Stimulated activated naive CD4-positive, alpha-beta T cell treated with Interleukin-2 at 50 U/mL for 16 hours (primary cell): ENCODE measurements at places on chromosomes 12 and 14.

DNA sequence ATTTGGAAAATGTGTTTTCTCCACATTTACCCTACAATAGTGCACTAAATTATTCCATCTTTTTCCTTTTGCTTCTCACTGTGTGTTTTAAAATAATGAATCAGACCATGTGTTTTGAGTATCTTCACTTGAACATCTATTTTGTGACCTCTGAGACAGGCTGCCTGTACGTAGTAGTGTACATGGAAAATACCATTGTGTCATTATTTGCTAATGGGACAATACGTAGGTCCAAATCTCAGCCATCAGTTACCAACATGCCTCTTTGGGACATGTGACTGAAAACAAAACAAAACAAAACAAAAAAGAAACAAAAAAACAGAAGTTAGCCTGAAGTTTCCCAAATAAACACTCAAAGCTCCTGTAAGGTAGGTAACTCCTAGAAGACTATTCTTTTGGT lies 7.1 kb upstream of the MYF6 start:
- DNase-seq = no peak

- DNase-seq = no peak
Measured at GRCh38 chr12:96456265-96456974, 33.0 kb upstream of the CFAP54 start.

- no peak for DNase-seq
Measured at GRCh38 chr12:97283297-97283696, 179.3 kb upstream of the RMST start.

DNA sequence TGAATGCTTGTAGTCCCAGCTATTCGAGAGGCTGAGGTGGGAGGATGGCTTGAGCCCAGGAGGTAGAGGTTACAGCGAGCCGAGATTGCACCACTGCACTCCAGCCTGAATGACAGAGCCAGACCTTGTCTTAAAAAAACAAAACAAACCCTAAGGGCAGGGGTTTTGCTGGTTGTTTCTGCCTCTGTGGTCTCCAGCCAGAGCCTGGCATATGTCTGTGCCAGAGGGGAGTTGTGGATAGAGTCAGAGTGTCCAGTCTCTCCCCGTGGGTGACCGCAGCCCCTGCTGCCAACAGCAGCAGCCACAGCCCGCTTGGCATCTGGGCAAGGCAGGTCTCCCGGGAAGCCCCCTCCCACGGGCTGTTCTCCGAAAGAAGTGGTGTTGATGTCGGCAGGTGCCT lies 37.6 kb downstream of the MVK start:
- DNase-seq = no peak

DNA sequence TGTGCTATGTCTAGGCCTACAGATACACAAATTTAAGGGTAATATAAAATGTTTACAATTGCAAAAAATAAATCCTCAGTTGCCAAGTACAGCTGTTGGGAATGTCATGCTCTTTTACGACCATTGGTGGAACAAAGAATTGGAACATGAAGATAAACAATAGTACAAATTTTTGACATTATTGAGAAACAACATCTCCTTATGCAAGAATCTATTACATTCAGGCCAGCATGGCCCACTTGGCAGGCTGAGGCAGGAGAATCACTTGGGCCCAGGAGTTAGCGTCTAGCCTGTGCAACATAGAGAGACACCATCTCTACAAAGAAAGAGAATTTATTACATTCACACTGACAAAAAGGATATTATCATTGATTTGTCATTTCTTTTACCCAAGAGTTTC lies 135.9 kb upstream of the NTF3 start:
- DNase-seq = no peak

DNA sequence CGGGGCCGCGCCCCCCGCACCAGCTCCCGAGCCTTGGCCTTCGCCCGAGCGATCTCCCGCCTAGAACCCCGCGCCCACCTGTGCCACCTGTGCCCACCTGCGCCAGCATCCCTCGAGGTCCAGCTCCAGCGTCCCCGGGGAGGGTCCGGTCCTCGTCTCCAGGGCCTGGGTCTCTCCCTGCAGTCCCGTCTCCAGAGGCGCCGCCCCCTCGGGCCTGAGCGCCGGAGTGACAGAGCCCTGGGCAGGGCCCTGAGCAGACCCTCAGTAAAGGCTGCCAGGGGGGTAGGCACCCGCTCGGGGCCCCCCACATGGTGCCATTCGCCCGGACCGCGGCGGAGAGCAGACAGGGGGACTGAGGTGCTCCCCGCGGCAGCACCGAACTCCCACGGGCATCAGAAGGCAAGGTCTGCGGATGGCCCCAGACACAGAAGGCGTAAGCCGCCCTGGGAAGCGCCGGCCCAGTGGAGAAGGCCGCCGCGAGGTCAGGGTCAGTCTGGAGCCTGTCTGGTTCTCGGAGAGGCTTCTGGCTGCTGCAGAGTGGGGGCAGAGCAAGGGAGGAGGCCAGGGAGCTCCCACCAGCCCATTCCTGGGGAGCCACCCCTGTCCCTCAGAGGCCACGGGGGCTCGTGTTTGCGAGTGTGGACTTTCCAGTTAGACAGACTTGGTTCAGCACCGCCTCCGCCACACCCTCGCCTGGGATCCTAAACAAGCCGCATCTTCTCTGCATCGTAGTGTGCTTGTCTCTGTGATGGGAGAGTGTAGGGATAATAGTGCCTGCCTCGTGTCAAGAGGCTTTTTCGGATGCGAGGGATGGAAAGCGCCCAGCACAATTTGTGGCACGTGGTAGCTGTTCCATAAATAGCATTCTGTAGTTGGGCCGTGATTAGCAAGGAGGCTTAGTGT lies 1.1 kb upstream of the PPP1R13B start:
- DNase-seq = no peak

DNA sequence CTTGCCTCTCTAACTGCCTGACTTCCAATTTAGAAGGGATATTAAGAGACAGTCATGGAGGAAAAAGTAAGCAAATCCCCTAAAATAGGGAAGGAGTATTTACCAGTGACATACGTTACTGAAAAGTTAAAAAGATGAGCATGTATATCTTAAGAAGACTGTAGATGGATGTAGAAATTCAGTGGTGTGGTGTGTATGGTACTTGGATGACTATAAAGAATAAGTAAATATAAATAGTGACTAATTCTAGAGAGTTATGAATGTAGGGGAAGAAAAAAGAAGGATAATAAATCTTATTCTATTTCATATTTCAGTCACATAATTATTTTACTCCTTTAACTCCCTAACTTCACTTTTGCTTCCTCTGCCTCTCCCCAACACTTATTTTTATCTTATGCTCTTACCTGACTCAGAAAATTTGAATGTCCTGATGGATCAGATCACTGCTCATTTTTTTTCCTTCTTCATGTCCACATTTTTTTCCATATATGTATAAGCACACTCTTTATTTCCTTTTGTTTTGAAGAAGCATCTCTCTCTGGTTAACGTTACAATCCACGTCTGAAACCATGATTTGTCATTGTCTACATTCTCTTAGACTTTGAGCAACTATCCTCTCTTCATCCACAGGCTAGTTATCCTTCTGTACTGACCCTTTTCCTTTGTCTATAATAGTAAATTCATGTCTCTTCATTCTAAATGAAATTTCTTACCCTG lies 422.7 kb upstream of the SYT1 start:
- no peak for DNase-seq

DNA sequence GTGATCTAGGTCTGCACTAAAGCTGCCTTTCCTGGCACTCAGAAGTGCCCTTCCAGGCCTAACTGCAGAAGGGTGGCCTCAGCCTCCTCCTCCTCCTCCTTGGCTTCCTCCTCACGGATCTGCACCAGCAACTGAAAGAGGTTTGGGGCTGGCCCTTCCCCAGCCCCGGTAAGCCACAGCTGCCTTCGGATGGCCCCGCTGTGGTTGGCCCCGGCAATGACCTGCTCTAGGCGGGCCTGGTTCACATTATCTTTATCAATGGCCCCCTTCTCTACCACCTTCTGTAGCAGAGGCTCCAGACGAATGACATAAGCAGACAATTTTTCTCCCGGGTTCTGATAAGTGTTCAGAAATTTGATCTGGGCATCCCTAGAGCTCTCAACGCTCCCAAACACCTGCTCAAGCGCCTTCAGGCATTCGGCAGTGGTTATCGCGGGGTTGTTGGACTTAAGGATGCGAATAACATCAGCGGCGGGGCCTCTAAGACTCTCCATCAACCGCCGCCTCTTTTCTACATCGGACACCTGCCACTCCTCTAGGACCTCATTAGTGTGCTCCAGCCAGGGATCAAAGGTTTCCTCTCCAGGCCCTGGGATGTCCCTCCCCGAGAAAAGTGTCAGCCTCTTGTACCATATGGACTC lies 1.5 kb downstream of the PNMA1 start:
- DNase-seq = peak; percentile 20

- DNase-seq = no peak
Measured at GRCh38 chr14:71931492-71932228, 569 bp upstream of the RGS6 start.

DNA sequence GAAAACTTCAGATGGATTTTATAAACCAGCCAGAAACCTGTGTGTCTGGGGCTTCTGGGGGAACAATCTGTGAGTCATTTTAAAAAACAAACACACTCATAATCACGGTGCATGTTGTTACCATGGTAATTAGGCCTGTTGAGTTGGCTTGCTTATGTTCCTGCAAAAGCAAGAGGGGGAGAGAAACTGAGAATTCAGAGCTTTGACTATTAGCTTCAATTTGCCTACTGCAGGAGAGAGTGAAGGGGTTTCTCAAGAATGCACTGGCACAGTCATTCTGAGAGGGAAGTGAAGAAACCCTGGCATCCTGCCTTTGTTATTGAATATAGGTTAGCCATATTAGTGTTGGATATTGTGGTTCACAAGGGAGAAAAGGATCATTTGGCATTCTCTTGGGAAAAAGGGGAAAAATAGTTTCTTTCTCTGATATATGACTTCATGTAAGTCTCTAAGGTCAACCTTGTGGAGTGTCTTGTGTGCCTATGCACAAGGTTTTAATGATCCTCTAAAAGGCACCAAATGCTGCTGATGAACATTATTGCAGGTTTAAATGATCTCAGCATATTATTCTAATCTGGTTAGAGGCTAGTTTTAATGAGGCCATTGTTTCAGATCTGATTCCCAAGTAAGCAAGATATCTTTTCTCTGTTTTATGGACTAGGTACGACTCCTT lies 12.9 kb downstream of the GNG2 start:
- DNase-seq = peak; percentile 22

DNA sequence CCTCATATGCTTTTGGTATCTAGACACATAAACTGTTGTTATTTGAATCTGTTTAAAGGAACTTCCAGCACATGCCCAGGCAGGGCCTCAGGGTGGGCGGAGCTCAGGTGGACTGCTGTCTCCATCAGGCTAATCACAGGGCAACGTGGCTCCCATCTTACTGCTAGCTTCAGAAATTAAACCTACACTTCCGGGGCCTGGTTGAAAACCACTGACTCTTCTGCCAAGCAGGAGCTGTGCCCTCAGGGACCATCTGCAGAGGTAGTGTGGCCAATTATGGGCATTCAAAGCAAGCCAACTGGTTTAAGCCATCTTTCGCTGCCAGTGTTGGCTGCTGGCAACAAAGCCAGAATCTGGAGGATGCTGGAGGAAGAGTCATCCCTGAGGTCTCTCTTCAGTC lies 97.5 kb downstream of the TMX1 start:
- no peak for DNase-seq

- DNase-seq = peak; percentile 63
Measured at GRCh38 chr12:77010691-77011548, 54.4 kb downstream of the E2F7 start.

GRCh38 chr14:94640721-94641631 lies 28.8 kb downstream of the SERPINA3 start:
- no peak for DNase-seq

GRCh38 chr14:55180006-55180405 lies 11.4 kb downstream of the DLGAP5 start:
- DNase-seq = no peak
